ENCODE measurements at places on chromosomes 2 and 18.

- no peak for DNase-seq
Observed at GRCh38 chr2:47620770-47621437, 162.0 kb upstream of the MSH6 start.

DNA sequence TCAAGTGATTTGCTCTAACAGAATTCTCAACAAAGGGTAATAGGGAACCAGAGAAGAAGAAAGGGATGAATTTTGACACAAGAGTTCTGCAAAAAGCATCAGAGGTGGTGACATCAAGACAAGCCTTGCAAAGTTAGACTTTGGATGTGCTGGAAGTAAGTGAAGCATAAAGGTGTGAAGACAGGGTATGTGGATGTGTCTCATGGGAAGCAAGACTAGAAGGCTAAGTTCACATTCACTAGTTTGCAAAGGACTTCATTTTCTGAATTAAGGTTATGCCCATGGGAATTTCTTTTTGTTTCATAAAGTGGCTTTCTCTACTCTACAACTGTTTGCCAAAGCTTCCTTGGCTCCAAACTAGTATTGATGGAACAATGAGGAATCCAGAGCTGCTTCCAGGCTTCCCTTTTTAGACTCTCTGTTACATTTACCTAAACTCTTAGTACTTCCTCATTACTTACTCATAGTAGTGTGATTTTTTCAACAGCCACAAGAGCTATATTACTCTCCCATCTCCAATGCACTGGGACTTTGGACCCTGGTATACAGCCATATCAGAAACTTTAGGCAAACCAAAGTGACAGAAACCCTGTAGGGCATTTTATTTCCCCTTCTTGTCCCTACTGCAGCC is 21.1 kb upstream of the IHH start:
- DNase-seq = no peak

DNA sequence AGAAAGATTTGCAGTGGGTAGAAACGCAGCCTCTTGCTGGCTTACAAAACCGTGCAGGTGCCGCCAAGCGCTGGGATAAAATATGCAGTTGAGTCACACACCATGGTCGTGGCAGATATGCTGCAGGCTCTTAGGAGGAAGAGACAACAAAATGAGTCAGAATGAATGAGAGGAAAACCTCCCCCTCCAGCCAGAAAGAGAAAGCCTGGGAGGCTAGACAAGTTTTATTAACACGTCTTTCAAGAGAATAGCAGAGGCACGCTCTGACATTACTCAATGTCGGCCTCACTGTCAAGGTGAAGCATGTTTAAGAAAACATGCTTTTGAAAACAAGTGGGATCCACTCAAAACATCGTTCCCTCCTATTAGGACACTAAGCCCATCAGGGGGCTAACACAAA is 37.1 kb upstream of the ZCCHC2 start:
- no peak for DNase-seq

DNA sequence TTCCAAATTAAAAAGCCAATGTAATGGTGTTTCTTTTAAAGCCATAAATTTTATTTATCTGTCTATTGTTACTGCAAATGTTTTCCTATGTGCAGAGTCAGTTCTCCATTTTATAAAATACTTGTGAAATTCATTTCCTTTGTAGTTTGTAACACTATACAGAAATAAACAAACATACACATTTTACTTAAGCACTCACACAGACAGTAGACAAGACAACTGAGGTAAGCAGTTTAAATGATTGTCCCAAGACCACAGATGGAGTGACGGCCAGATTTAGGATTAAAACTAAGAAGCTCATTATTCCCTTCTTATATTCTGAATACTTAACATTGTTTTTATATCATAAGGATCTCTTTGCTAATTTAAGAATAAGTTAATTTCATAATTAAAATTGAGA is 100.9 kb downstream of the BAZ2B start:
- DNase-seq = no peak

- no peak for DNase-seq
Observed at GRCh38 chr2:118246726-118247125, 158.5 kb downstream of the INSIG2 start.

GRCh38 chr2:122081751-122082150 is 326.3 kb downstream of the TSN start:
- DNase-seq = no peak

DNA sequence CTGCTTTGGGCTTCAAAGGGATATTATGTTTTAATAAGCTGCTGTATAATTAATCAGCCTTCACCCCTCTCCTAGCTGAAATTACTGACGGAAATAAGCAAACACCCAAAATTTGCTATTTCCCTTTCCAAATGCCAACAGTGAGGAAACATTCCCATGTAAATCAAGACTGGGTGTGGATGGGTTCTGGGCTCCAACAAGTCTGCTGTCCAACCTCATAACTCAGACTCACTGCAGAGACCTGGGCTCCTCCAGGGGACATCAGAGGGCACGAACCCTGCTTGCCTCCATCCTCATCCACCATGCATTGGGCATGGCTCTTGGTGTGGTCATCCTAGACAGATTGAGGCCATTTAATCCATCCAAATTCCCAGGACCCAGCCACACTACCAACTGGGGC is 173.7 kb downstream of the C1D start:
- DNase-seq = no peak

GRCh38 chr18:24039671-24040070 is 25.1 kb downstream of the TTC39C start:
- DNase-seq = no peak

DNA sequence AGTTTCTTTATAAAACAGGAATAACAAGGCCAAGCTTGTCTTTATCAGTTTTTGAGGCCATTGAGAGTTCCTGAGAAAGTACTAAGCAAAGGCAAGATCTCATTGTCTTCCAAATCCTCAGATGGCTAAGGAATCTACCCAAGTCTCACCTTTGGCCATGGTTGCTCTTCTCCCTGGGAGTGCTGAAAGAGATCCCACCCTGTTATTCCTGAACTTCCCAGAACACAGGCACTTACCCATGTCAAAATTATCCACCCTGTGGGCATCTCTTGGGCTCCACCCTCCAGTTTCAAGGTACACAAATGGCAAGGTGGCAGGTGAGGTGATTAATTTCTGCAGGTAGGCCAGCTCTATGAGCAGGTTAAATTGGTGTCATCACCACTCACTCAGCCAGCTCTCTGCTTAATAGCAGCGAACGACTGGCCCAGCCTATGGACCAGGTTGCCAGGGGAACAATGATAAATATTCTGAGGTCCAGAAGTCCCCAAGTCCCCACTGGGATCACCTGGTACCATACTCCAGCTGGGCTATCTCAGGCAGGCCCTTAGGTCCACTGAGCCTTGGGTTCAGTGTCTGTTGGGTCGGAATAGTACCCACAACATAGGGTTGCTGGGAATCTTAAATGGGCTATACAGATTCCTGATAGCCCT is 2.3 kb upstream of the SPRED2 start:
- DNase-seq = no peak

GRCh38 chr2:127091148-127091547 is 15.8 kb downstream of the BIN1 start:
- DNase-seq = no peak

DNA sequence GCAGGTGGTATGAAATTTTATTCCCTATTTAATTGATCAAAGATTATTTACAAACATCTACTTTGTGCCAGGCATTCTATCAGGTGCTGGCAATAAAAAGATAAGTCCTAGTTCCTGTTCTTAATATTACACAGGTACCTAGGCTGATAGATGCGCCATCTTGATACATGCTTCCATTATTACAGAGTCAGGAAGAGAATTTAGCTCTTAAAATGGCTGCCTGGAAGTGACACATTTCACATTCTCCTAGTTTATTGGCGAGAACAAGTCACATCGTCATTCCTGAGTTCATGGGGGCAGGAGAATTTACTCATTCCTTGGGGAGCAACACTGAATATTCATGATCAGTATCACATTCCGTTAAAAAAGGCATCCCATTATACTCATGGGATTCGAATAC is 1.1 kb upstream of the DARS1 start:
- no peak for DNase-seq

DNA sequence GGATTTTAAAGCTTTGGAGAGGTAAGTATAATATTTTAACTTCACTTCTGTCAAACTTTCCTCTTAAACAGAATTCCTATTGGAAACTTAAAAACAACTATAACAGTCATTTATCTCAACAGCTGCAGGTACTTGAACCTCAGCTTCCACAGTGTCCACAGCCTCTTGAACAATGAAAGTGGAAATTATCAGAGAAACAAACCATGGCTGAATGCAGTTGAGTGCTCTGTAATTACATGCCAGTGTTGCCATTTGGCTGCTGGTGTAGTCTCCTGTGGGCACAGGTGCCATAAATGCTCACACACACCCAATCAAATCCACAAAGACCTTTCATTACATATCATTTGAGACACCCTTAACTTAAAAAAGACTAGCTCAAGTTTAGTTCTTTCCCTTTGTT is 125.1 kb downstream of the CPS1 start:
- no peak for DNase-seq

GRCh38 chr2:232981356-232981755 is 31.7 kb downstream of the NGEF start:
- DNase-seq = no peak

GRCh38 chr2:69995511-69995910 is 34.1 kb upstream of the ASPRV1 start:
- no peak for DNase-seq

GRCh38 chr2:42846026-42846425 is 53.6 kb upstream of the HAAO start:
- no peak for DNase-seq

DNA sequence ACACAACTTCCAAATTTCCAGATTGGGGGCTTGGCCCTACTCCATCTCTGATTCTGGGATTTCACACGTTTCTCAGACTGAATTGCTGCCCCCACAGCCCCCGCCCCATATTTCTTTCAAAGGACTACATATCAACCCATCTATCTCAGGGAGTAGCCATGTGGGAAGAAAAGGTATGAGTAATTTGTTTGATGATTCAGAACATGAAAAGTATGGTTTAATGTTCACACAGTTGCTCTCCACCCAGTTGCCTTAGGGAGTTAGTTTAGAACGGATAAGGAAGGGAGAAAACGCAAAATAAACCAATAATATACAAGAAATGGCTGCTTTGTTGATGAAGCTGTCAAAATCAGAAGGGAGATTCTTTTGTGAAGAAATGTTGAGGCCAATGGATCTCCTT is 145.1 kb downstream of the PIEZO2 start:
- DNase-seq = no peak

- DNase-seq = peak; percentile 73
Observed at GRCh38 chr2:121699421-121700333, 37.0 kb downstream of the NIFK start.

DNA sequence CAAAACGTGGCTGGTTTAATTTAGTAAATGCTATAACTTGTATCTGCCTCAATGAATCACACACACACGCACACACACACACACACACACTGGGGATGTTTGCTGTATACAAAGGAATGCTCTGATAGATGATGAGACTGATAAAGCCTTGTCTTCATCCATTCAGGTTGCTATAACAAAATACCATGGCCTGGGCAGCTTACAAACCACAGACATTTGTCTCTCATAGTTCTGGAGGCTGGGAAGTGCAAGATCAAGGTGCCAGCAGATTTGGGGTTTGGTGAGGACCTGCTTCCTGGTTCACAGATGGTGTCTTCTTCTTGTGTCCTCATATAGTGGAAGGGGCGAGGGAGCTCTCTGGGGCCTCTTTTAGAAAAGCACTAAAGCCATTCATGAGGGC is 149.5 kb upstream of the HDAC4 start:
- DNase-seq = no peak

DNA sequence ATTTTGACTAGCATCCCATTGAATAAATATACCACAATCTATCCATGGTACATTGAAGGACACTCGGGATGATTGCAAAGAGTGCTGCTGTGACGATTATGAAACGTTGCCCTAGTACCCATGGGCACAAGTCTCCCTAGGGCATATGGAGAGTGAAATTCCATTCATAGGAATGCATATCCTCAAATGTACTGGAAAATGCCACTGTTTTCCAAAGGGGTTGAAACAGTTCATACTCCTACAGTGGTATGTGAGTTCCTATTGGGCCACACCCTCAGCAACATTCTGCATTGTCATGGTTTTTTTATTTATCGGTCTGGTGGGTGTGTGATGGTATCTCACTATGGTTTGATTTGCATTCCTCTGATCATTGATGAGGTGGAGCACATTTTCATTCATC is 130.6 kb downstream of the TWIST2 start:
- DNase-seq = no peak

- no peak for DNase-seq
Observed at GRCh38 chr2:149200109-149200520, 130.3 kb upstream of the LYPD6 start.

DNA sequence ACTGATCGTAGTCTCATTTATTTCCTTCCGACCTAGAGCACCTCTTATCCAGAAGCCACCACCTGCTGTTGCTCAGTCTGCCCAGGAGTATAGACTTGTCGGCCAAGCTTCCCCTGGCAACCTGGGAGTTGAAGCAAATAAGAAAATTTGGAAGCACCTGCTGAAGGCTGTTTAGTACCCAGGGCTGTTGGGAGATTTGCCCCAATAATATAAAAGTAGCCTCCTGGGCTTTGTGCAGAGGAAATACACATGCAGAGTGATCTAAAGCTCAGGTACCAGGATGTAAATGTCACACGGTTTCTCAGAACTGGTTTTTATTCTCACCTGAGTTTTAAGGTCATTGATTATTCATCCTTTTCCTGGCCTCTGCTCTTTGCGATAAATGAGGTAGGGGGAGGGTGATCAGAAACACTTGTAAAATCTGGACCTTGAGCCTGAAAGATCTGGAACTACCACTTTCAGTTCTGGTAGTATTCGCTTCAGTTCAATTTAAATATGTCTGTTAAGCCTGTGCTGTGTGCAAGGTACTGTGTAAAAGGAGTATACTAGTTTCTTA is 789 bp upstream of the COX7A2L start:
- no peak for DNase-seq

GRCh38 chr2:25620711-25621110 is 52.7 kb downstream of the DTNB start:
- DNase-seq = no peak

DNA sequence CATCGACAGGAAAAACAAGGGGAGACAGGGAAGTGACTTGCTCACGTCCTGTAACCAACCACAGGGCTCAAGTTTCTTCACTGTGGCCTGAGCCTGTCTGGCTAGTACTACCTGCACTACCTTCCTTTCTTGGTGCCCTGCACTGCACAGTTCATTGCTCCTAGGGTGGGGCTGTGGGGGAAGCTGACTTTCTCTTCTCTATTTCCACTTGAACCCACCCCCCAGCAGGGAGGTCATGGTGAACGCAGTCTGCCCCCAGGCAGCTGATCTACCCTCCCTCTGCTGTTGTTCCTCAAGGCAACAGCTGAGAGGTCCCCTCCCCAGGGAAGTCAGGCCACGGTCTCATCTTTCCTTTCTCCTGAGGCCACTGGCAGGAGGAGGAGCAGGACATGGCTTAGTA is 532.1 kb downstream of the SOX11 start:
- DNase-seq = no peak

DNA sequence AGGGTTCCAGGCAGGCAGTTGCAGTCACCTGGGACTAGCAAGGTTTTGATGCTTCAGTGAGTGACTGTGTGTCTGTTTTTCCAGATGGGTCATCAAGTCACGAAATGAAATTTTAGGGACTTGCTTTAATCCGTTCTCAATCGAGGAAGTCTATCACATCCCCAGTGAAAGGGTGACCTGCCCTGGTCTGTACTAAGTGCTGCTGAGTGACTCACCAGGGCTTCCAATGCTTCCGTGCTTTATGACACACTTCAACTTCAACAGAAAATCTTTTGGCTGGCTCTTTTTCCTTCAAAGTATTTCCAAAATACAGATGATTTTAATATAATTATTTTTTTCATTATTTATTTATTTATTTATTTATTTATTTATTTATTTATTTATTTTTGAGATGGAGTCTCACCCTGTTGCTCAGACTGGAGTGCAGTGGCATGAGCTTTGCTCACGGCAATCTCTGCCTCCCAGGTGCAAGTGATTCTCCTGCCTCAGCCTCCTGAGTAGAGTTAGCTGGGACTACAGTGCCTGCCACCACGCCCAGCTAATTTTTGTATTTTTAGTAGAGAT is 18.4 kb downstream of the TFCP2L1 start:
- DNase-seq = no peak
